ENCODE measurements at places on chromosomes 12 and 14.

- no peak for DNase-seq
These were observed 9.2 kb upstream of the CCDC196 start for GRCh38 chr14:66476964-66477363.

DNA sequence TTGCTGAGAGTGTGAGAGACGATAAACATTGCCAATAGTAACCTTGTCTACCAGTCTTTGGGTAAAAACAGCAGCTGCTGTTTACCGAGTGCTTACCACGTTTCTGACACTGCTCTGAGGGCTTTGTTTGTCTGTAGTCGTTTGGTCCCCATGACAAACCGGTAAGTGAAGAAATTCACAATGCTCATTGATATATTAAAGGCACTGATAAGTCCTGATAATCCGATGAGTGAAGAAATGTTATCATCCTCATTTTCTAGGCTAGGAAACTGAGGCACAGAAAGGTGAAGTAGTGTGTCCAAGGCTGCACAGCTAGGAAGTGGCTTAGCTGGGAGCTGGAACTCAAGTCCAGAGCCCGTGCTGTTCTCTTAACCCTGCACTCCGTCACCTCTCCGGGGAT, 138.6 kb downstream of the SCARB1 start:
- no peak for DNase-seq

GRCh38 chr12:131210506-131211339, 257.0 kb downstream of the ADGRD1 start:
- DNase-seq = no peak

- no peak for DNase-seq
These were observed 77.7 kb upstream of the GNPNAT1 start for GRCh38 chr14:52868911-52869618.

GRCh38 chr12:106078358-106079010, 60.3 kb downstream of the NUAK1 start:
- no peak for DNase-seq

GRCh38 chr12:19518209-19518608, 78.9 kb downstream of the AEBP2 start:
- no peak for DNase-seq

GRCh38 chr12:110104188-110105094, 19.7 kb upstream of the IFT81 start:
- DNase-seq = no peak

- DNase-seq = no peak
These were observed 6.0 kb upstream of the STK38L start for GRCh38 chr12:27237790-27238771.

DNA sequence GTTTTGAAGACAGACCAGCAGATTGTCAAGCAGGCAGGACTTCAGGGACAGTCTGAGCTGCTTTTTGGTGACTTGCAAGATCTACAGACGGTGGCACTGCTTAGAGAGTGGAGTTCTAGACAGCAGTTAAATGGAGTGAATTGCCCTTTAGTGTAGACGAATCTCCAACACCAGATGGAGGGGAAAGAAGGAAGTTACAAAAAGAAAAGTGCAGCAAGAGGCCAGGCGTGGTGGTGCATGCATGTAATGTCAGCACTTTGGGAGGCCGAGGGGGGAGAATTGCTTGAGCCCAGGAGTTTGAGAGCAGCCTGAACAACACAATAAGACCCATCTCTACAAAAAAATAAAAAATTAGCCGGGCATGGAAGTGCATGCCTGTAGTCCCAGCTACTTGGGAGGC, 8.4 kb upstream of the HHIPL1 start:
- no peak for DNase-seq

GRCh38 chr14:101595887-101596721, 34.8 kb downstream of the DIO3 start:
- no peak for DNase-seq

- DNase-seq = no peak
These were observed 506.4 kb downstream of the MED13L start for GRCh38 chr12:115771065-115771464.

DNA sequence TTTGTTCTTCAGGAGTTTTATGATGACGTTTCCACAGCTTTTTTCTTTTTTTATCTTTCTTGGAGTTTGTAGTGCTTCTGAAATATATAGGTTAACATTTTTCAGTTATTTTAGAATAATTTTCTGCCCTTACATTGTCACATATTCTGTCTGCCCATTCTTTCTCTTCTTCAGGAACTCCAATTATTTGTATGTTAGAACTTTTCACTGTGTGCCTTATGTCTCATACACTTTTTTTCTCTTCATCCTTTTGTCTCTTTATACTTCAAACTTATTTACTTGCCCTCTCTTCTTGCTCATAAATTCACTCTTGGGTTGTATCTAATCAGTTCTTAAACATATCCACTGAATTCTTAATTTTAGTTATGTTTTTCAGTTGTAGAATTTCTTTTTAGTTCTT, 105.3 kb downstream of the ARID2 start:
- no peak for DNase-seq

GRCh38 chr12:49730568-49731101, 10.7 kb upstream of the TMBIM6 start:
- DNase-seq = no peak

- DNase-seq = no peak
These were observed 6.5 kb downstream of the P2RX2 start for GRCh38 chr12:132624910-132625630.

DNA sequence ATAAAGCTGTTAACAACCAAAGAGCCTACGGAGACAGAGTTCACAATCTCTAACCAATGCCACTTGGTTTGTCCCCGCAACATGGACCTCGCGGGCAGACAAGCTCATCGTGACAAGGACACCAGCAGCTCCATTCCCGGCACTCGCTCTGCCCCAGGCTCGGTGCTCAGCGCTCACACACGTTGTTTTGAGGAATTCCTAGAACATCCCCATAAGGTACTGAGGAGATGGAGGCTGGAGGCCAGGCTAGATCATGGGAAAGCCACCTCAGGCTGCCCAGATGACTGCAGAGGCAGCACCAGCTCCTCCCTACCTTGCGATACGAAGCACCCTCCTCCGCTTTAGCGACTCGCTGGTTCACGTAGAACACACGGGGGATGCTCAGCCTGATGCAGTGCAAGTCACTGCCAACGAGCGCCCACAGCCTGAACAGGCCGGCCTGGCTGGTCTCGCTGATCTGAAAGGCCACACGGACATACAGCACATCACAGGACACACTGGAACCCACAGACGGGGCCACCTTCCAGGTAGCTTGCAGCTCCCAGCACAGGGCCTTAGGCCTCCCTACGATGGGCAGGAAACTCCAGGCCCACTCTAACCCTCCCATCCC, 30.1 kb downstream of the P2RX2 start:
- DNase-seq = no peak

DNA sequence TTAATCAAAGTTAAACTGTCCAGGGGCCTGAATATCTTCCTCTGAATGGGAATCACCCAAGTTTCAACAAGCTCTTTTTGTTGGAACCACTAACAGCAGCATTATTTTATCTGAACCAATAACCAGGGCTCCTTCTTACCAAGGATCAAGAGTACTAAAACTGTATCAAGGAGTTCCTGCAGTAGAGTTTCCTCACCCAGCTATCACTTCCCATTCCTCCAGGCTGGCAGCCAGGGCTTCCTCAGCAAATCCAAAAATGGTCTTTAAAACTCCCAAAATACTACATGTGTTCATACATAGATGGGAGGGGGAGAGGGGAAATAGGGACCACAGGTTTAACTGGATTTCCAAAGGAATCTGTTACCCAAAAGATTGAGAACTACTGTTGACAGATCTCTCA, 10.5 kb downstream of the FMNL3 start:
- no peak for DNase-seq

DNA sequence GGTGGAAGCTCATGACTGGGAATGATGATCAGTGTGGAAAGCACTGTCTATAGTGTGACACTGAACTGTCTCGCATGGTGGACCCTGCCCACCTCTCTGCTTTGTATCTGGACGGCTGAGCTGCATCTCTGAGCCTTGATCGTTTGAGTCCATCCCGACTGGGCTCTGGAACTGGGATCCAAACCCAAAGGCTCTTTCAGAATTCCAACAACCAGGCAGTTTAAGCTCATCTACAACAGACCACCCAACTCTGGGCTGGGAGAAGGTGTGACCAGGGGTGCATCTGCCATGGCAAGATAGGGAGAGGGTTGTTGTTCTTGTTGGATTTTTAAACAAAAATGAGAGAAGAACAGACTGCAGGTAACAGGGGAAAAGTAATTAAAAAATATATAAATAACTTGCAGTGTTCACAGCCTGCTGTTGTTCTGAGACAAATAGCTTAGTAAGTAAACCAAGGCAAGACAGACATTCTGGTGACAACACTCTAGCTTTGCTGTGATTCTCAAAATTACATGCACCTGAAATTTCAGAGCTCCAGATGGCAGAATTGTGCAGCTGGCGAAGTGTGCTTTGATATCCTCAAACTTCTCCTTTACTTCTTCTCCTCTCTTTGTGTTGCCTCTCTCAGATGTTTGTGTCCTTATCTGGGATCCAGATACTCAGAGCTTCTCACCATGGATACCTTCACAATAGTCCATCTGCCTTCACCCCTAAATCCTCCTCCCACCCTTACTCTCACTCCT, 209.6 kb downstream of the EMP1 start:
- DNase-seq = no peak

DNA sequence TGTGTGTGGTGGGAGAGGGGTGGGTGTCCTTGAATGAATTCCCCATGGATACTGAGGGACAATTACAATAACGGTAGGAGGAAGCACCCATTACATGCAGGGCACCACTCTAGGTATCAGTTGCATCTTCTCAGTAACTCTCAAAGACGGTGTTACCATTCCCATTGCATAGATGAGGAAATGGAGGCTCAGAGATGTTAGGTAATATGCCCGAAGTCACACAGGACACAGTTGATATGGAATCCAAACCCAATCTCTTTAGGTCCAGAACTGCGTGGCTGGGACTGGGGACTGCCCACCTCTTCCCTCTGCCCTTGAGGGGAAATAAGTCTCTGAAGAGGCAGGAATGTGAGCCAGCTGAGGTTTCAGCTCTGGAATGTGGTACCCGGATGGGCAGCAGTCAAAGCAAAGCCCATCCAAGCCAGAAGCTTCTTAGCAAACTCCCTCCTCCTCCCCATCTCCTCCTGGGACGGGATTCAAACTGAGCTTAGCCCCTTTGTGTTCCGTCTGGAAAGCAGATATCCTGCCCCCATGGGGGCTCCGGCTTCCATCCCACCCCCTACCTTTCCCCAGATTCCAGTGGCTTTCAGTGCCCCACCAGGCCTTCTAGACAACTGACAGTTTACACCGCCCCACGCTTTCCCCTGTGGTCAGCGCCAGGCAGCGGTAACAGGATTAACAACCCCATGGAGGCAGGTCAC, 187.5 kb downstream of the RBM19 start:
- DNase-seq = no peak

GRCh38 chr14:84963518-84963917, 566.4 kb upstream of the FLRT2 start:
- no peak for DNase-seq

- no peak for DNase-seq
These were observed 26.8 kb downstream of the AMN start for GRCh38 chr14:102949062-102949800.

DNA sequence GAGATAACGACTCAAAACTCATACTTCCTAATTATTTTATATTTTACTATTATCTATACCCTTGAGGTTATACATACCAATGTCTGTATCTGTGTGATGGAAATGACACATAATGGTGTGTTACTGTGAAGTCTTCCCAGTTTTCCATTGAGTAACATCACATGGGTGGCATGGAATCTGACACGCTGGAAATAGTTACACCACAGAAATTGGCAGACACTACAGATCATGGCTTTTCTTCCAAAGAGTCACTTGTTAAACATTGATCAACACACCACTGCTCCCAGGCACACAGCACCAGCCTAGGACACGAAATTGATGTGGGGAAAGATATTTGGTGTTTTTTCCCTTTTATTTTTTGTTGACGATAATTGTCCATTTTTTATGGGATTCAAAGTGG, 33.0 kb upstream of the VWF start:
- DNase-seq = no peak

DNA sequence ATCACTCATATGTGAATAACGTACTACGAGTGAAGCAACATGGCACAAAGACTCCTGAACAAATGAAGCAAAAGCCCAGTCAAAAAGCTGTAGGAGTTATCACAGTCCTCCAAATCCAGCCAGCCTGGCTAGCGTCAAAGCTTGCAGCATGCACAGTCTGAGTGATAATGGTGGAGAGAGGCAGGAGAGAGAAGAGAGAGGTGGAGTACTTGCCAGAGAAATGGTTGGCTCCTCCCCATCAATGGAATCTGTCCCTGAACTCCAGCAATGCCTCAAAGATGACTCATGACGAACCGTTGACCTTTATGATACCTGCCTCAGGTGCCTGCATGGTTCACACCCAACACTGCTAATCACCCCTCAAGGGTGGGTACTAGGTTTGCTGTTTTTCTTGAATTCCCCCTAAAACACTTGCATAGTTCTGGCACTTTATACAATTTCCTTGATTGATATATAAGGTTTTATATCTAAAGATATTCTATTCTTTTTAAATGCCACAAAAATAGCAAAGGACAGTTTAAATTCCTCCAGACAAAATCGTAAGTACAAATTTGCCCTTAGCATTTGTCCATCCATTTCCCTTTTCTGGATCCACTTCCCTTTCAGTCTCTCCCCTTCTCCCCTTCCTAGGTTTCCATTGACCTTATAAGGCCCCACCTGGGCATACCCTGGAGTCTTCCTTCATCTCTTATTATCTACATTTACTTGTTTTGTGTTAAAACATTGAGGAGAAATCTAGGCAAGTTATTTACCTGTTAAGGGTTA, 10.2 kb downstream of the ARHGDIB start:
- DNase-seq = no peak

GRCh38 chr12:75651342-75651695, 139.9 kb upstream of the KRR1 start:
- no peak for DNase-seq

GRCh38 chr12:111932241-111932640, 80.7 kb downstream of the TMEM116 start:
- no peak for DNase-seq

DNA sequence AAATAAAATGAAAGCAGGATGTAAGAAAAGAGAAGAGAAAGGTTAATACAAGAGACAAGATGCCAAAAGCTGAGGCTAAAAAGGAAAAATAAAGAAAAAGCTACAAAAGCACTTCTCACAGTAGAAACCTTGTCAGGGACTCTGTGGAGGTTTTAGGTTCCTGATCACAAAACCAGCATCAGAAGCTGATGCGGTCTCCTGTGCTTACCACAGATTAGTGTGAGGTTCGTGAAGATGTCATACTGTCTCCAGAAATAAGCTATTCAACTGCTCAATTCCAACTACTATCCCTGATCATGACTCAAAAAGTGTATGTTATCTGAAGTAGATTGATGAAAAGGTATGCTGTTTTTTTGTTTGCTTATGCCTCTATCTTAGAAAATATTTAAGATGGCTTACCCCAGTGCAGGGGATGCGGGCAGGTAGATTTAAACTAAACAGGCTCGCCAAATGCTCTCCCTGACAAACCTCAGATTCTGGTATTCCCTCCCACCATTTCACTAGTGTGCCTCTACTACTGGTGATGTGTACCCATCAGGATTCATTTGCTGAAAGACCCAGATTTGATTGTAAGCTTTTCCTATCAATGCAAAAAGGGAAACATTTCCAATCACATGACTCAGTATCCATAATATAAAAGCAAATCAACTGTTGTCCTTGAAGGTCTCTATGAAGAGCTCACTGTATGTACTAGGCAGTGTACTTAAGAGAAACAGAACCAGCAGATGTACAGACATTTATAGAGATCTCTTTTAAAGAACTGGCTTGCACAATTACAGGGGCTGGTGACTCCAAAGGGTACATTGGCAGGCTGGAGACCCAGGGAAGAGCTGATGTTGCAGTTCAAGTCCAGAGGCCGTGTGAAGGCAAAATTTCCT, 169.5 kb upstream of the FOXN3 start:
- no peak for DNase-seq

GRCh38 chr12:69024907-69025306, 91.9 kb upstream of the CPM start:
- no peak for DNase-seq

All from NCI-H1092 (cell line).